ENCODE measurements at places on chromosomes 5 and 9.

DNA sequence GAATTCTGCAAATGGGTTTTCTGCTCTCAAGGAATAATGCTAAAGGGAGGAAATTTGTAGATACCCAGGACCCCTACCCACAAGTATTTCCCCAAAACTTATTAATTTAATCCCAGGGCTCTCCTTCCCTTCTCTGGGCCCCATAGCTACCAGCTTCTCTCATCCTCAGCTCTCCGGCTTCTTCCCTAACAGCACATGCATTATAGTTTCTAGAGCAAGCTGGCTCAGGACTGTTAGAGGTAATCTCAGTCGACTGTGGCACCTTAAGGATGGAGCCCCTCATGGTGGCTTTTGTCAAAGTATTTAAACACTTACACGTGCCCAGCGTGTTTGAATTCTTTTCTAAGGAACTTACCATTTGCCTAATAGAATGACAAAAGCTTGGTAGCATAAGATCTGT is 252.5 kb upstream of the GAS1 start:
- no peak for DNase-seq

DNA sequence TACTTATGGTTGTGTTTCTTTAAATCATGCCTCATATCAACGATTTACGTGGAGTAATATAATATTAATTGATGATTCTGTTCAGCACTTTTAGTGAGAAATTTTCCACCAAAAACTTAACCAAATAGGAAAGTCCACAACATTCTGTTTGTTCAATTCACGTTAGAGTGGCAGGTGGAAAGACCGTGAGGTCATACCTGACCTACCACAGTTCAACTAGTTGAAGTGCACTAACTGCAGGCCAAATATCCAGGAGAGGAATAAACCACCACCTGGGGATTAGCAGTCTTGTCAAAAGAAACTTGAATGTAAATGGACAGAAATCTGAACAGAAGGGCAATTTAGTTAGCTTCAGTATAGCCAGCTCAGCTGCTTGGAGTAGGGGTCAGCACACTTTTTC is 577.7 kb downstream of the KIF4B start:
- DNase-seq: no peak

GRCh38 chr5:51518607-51519006 is 135.4 kb downstream of the ISL1 start:
- no peak for DNase-seq

DNA sequence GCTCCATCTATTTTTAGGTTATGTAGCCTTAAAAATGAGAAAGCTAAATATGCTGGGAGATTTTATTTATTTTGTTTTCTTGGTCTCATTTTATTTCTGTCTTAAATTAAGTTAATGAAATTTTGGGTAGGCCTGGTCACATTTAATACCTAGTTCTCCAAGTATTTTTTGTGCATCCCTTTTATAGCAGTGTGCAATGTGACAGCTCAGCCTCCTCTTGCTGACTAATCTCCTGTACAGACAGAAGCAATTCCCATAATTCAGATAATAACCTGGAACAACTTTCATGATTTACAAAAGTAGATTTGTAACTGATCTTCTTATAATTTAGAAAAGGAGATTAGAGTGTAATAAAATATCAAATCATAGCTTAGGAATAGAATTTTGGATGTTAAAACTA is 403.9 kb downstream of the ADGRV1 start:
- no peak for DNase-seq

- no peak for DNase-seq
These were observed 43.3 kb upstream of the ALDH1A1 start for GRCh38 chr9:72996114-72996513.

GRCh38 chr5:13972029-13972428 is 27.5 kb upstream of the DNAH5 start:
- DNase-seq: no peak

GRCh38 chr5:113232221-113232620 is 202.6 kb downstream of the TSSK1B start:
- no peak for DNase-seq

GRCh38 chr9:78668148-78668832 is 371.4 kb downstream of the PSAT1 start:
- no peak for DNase-seq

GRCh38 chr5:32562843-32563242 is 22.5 kb upstream of the SUB1 start:
- no peak for DNase-seq

DNA sequence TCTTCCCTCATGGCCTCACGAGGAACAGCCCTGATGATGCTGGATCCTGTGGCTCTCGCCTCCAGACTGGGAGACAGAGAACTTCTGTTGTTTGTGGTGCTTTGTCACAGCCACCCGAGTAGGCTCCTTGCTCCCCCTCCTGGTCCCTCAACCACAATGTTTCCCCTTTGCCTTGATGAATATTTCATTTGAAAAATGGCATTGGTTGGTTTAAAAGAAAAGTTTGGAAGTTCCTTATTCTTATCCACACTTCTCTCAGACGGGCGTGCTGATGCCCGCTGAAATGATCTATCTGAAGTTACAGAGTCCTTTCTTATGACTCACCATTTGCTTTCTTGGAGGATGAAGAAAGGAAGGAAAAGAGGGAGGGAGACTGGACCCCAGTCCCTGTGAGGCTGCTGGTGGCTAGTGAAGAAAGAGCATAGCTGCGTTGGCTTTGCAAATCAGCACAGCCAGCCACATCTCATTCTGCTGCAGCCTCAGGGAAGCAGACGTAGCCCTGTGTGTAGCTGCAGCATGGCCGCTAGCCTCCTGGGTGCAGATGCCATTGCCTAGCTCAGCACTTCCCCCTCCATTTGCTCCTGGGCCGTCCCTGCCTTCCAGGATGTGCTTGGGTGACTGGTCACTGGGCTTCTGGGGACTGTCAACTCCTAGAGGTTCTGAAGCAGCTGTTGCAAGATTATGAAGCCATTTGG is 185.9 kb downstream of the ERCC6L2 start:
- no peak for DNase-seq

DNA sequence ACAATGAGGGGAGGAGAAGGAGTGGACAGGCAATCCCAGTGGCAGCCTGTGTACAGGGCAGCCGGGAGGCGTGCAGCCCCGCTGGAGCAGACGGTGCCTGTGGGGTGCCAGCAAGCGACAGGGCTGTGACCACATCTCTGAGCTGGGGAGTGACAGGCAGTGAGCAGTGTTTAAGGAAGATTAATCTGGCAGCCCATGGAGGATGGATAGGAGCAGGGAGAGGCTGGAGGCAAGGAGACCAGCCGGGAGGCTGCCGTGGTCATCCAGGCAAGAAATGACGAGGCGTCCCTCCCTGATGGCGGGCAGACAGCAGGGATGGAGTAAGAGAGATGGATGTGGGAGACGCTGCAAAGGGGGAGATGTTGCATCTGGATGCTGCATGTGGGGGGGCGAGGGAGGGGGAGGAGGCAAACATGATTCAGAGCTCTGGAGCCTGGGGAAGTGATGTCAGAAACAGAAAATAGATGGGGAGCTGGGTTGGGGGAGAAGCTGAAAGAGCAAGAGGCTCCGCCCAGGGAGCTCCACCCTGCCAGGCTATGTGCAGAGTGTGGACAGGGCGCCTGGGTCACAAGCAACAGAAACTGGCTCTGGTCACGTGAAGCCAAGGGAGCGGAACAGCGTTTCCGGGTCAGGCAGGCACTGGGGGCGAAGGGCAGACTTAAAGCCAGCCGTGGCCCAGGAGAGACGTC is 12.6 kb downstream of the UNC5A start:
- no peak for DNase-seq

DNA sequence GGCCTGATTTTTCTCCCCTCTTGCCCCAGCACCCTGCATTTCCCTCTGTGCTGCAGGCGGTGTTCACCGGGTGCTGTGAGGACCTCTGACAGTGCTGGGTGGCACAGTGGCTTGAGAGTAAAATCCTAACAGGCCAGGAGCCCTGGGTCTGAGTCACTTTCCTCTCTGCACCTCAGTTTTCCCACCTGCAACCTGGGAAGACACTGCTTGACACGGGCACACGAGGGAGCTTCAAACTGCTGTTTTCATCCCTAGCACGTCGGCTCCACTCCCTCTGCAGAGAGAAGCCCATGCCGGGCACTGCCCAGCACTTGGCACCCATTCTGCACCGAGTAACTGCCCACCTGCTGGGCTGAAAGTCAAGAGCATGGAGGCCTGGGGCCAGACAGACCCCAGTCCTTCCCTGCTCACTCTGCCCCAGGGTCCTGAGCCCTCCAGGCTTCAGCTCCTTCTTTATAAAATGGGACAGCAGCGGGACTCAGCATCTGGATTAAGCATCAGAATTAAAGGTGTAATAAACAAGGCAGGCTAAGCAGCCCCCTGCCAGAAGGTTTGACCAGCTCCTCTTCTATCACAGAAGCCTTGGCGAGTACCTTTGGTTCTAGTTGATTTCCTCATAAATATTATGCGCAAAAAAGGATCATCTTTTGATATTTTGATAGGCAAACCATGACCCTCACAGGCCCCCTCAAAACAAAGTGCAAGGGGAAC is 5.2 kb downstream of the GFI1B start:
- no peak for DNase-seq

DNA sequence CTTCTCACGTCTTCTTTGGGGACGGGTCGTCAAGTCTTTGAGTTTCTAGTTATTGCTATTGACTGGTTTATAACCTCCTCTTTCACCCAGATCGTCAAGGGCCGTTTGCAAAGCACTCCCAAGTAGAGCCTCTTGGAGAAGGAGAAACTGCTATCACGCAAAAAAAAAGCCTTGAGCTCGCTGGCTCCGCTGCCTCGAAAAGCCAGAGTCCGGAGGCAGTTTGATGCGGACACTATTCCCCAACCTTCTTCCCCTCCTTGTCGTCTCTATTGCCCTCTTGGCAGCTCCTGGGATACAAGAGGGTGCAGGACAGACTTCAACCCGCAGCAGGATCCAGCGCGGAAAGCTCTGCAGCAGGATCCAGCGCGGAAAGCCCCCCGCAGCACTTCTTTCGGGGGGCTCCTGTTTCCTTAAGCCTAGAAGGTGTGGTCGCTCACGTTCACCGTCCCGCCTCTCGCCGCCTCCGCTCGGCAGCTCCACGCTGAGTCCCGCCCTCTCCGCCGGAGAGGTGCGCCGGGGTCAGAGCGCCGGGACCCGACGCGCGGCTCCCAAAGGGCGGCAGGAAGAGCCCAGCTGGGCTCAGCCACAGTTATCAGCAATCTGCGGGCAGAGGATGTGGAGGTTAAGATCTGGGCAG is at the start of gene PCDHAC1:
TSS of gene PCDHAC1 (plus strand) at position 494 of the 637 bp plus-strand sequence. CDS start 594 bp downstream, outside the sequence.
- DNase-seq: no peak

- no peak for DNase-seq
These were observed 28.9 kb downstream of the DCP2 start for GRCh38 chr5:113005454-113005853.

- no peak for DNase-seq
These were observed 86.5 kb upstream of the ARRDC3 start for GRCh38 chr5:91469517-91470165.

DNA sequence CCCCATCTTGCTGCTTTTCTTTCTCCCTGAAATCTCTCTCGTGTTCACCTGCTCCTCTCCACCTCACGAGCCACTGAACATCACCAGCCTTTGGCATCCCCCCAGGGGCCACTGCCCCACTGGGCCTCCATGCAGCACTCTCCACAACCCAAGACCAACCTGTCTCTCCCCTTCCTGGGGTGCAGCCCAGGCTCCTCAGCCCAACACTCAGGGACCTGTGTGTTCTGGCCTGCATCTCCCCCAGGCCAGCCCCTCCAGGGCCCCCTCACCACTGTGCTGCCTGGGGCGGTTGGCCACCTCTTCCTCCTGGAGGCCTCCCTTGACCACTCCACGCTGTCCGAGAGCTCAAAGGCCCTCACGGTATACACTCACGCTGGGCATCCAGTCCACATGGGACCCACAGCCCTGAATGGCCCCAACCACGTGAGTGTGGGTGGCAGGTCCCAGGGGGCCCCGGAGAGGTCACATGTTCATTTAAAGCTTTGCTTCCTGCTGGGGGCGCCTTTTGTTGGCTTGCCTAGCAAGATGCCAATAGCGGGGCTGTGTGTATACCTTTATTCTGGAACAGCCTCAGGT is 453 bp upstream of the DOK3 start:
- DNase-seq: no peak

- no peak for DNase-seq
These were observed 4.6 kb upstream of the TRAF2 start for GRCh38 chr9:136881691-136882108.

DNA sequence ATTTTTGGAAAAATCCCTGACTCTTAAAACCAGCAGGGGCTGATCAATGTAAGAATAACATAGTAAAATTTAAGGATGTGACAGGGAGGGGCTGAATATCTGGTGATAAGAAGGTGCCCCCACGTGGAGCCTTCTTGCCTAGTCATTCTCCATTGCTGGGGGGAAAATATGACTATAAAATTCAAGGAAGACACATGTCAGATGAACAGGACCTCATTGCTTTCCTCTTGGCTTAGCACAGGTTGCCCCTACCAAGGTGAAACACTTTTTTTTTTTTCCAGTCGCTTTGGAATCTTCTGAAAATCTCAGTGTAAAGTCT is 310.9 kb downstream of the EFNA5 start:
- no peak for DNase-seq

- DNase-seq: no peak
These were observed 1166.2 kb downstream of the MAT2B start for GRCh38 chr5:164671640-164672039.
